ENCODE measurements at places on chromosomes 1 and 21. TPM values are rescaled to one million over a fixed set of nuclear protein-coding genes. Genes with fewer than 3 reads are reported as not detected.

GRCh38 chr21:29207201-29207600 lies 76.8 kb downstream of the MAP3K7CL start:
- no peak overlapping the region for H3K4me3 ChIP-seq
- H3K36me3 ChIP-seq: no peaks in the 10 kb centered on the region
- peaks cover 13% of the 10 kb centered on the region for H3K4me1 ChIP-seq

GRCh38 chr1:200351826-200352549 lies 57.8 kb downstream of the ZNF281 start:
- H3K27ac ChIP-seq: peak overlapping the region; percentile 24
- no peaks in the 10 kb centered on the region for H3K36me3 ChIP-seq
- peaks cover 44% of the 10 kb centered on the region for H3K4me1 ChIP-seq
- peak overlapping the region; percentile 34 for H3K4me3 ChIP-seq

DNA sequence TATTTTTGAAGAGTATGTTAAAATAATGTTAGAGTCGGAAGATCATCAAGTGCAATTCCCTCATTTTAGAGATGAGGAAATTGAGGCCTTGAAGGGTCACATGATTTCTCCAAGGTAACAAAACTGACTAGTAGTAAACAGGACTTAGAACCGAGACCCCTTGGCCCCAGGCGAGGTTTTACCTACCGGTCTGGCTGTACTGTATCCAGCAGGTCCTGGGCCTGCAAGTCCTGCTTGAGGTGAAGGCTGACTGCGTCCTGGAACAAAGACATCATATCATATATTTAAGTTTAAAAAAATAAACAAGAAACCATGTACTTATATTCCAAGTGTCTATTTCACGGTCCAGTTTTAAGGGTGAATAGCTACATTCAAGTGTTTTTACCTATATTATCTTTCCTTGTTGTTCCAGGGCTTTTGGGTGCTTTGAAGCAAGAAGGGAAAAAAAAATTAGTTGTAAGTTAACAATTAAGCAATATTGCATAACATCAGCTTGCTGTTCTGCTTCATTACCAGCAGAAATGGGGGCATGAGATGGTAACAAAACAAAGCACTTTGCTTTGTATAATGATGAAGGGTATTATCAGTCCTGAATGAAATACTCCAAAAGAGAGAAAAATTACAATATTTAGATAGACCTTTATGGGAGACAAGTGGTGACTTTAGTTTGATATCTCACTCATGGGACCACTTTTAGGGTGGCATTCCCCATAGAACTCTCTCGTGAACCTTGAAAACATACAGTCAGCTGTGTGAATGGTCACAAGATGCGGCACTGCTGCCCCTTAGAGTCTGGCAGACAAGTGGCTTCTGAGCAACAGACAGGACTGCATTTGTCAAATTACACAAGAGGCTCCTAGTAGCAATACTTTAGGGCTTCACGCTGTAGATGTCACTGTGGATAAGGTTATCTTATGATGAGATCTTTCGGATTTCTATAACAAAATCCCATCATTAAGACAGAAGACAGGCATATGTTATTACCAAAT lies 29.8 kb upstream of the CFAP298 start:
- H3K36me3 ChIP-seq: peaks cover 32% of the 10 kb centered on the region
- H3K27ac ChIP-seq: no peak overlapping the region
- DNase-seq: no peak
- H3K4me1 ChIP-seq: peaks cover 11% of the 10 kb centered on the region
- H3K27me3 ChIP-seq: no peaks in the 10 kb centered on the region
- no peak overlapping the region for H3K4me3 ChIP-seq

- H3K27me3 ChIP-seq: no peaks in the 10 kb centered on the region
- DNase-seq: no peak
- H3K36me3 ChIP-seq: no peaks in the 10 kb centered on the region
- no peaks in the 10 kb centered on the region for H3K4me1 ChIP-seq
- H3K27ac ChIP-seq: no peak overlapping the region
Measured at GRCh38 chr21:29875873-29876272, 63.9 kb downstream of the GRIK1 start.

DNA sequence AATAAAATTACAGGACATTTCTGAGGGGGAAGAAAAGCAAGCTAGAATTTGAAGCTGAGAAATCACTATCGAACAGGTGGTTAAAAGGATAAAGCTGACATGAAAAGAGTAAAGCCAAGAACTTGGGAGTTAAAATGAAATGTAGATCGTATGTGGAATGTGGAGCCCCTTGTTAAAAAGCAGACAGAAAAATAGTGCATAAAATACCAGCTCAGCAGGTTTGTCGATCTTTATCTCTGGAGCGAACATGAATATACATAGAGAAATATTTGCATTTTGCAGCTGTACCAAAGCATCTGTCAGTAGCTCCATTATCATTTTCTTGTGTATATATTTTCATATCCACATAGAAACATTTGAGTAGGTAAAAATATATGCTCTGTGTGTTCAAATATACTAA lies 73.6 kb upstream of the CDC42BPA start:
- DNase-seq: no peak
- peaks cover 2% of the 10 kb centered on the region for H3K27me3 ChIP-seq
- H3K36me3 ChIP-seq: no peaks in the 10 kb centered on the region
- no peak overlapping the region for H3K27ac ChIP-seq

DNA sequence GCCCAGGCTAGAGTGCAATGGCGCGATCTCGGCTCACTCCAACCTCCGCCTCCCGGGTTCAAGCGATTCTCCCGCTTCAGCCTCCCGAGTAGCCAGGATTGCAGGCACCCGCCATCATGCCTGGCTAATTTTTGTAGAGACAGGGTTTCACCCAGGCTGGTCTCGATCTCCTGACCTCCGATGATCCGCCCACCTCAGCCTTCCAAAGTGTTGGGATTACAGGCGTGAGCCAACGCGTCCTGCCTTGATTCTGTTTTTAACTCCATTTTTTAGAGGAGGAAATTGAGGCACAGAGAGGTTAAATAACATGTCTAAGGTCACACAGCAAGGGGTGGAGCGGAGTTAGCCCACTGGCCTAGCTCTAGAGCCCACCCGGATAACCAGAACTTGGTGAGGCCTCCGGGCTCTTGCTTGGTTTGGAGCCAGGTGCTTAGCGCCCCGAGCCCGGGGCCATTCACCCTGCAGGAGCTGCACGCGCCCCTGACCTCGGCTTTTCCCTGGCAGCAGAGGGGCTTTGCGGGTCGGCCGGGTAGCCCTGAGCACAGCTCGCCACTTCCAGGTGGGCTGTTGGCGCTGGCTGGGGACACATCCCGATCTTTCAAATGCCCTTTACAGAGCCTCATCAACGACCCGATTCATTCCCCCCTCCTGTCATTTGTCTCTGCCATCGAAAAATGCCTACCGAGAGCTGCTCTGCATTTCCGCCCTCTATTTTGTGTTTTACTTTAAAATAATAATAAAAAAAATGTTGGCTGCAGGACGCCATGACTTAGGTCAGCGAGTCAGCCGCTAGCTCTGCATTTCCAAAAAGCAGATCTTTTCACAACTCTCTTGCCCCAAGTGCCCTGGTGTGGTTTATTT lies 11.2 kb downstream of the SIM2 start:
- no peak overlapping the region for H3K4me3 ChIP-seq
- peaks cover 85% of the 10 kb centered on the region for H3K27me3 ChIP-seq
- no peaks in the 10 kb centered on the region for H3K36me3 ChIP-seq
- peaks cover 11% of the 10 kb centered on the region for H3K4me1 ChIP-seq
- no peak for DNase-seq
- no peak overlapping the region for H3K27ac ChIP-seq

GRCh38 chr1:113018911-113019310 lies 54.1 kb upstream of the LRIG2 start:
- no peak overlapping the region for H3K27ac ChIP-seq
- H3K27me3 ChIP-seq: no peaks in the 10 kb centered on the region
- peaks cover 4% of the 10 kb centered on the region for H3K36me3 ChIP-seq
- no peak for DNase-seq
- no peaks in the 10 kb centered on the region for H3K4me1 ChIP-seq
- H3K4me3 ChIP-seq: no peak overlapping the region

GRCh38 chr1:77620273-77620672 lies 62.2 kb downstream of the ZZZ3 start:
- H3K27me3 ChIP-seq: no peaks in the 10 kb centered on the region
- H3K36me3 ChIP-seq: peaks cover 40% of the 10 kb centered on the region
- no peak overlapping the region for H3K4me3 ChIP-seq
- no peak overlapping the region for H3K27ac ChIP-seq
- peaks cover 3% of the 10 kb centered on the region for H3K4me1 ChIP-seq

DNA sequence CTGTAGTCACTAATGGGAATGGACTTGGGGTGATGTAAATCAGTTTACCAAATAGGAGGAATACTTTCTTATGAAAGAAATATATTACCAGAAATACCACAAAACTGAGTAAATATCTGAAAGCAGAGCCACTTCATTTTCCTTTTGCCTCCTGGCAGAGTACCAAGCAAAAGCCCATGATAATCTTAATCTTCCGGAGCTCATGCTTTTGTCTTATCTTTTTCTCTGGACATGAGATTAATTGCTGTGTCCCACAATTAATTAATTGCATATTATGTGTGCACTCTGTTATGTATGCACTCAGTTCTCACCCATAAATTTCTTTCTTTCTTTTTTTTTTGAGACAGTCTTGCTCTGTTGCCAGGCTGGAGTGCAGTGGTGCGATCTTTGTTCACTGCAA lies 94.1 kb upstream of the PDE4B start:
- H3K27me3 ChIP-seq: peaks cover 15% of the 10 kb centered on the region
- no peak overlapping the region for H3K27ac ChIP-seq
- H3K4me3 ChIP-seq: no peak overlapping the region
- H3K36me3 ChIP-seq: no peaks in the 10 kb centered on the region

- no peaks in the 10 kb centered on the region for H3K27me3 ChIP-seq
- no peak for DNase-seq
- H3K4me1 ChIP-seq: peaks cover 22% of the 10 kb centered on the region
- peaks cover 49% of the 10 kb centered on the region for H3K36me3 ChIP-seq
- H3K4me3 ChIP-seq: no peak overlapping the region
Measured at GRCh38 chr1:211309617-211310016, 17.0 kb upstream of the TRAF5 start.

DNA sequence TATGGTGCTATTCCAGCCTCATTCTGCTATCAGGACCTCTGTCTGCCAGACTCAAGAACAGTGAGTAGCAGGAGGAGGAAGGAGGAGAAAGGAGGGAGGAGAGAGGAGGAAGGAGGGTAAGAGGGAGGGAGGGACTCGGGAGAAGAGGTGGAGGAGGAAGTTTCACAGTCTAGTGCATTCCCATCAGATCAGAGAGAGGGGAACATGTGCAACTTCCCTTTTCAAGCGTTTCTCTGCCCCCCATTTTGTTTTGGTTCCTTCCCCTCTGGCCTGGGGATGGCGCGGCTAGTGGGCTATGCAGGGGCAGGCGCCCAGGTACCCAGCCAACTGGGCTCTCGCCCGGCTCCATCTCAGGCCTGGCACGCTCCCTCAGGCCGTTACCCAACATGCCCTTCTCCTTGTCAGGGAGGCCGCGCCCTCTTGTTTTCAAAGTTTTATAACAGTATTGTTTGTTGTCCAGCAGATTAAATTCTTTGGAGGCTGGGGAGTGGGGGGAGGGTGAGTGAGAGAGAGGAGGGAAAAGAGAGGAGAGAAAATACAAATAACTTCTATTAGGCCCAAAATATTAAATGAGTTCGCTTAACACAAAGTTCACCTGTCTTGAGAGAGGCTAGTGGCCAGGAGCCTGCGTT lies 56.0 kb downstream of the CD46 start:
- no peaks in the 10 kb centered on the region for H3K27me3 ChIP-seq
- no peak for DNase-seq
- no peak overlapping the region for H3K27ac ChIP-seq
- H3K4me1 ChIP-seq: peaks cover 29% of the 10 kb centered on the region
- H3K36me3 ChIP-seq: peaks cover 64% of the 10 kb centered on the region
- H3K4me3 ChIP-seq: no peak overlapping the region

GRCh38 chr1:243253926-243254232 lies 1.2 kb downstream of the CEP170 start:
- H3K36me3 ChIP-seq: peaks cover 7% of the 10 kb centered on the region
- peaks cover 22% of the 10 kb centered on the region for H3K4me1 ChIP-seq
- H3K4me3 ChIP-seq: peak overlapping the region; percentile 90
- H3K27ac ChIP-seq: peak overlapping the region; percentile 74

GRCh38 chr1:219119839-219120238 lies 53.8 kb upstream of the LYPLAL1 start:
- H3K4me1 ChIP-seq: no peaks in the 10 kb centered on the region
- H3K4me3 ChIP-seq: no peak overlapping the region
- H3K27ac ChIP-seq: no peak overlapping the region
- no peak for DNase-seq

DNA sequence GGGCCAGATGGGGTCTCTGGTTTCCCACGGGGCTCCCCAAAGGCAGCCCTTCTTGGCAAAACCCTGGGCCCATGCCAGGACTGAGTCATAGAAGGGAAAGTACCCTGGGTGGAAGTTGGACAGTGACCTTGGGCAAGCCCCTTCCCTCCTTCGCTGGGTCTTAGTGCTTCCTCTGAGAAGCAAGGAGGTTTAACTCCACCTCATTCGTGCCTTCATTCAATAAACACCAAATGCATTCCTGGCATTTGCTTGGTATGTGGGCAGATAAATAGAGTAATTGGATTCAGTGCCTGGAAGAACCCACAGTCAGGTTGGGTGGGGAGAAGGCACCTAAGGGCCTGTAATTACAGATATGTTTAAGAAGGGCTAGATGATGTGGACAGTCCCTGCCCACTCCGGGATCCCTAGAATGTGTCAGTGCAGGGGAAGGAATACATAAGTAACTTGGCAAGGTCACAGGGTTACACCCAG lies 36.3 kb upstream of the CITED4 start:
- peaks cover 2% of the 10 kb centered on the region for H3K4me1 ChIP-seq
- peaks cover 9% of the 10 kb centered on the region for H3K27me3 ChIP-seq
- no peak overlapping the region for H3K4me3 ChIP-seq
- no peak for DNase-seq
- peaks cover 5% of the 10 kb centered on the region for H3K36me3 ChIP-seq

The PRMT6 gene
- total RNA-seq: 21.0 TPM

The PLEKHG5 gene
- 1.1 TPM for total RNA-seq

The HAO2 gene
- total RNA-seq: not detected

The SPRR2A gene
- not detected for total RNA-seq
